CD4-positive, alpha-beta T cell treated with Interferon gamma for 1 hour (primary cell): ENCODE measurements at places on chromosomes 6 and 20.
A peak's percentile ranks its signal among the peaks of the same experiment; 100 is the strongest.

DNA sequence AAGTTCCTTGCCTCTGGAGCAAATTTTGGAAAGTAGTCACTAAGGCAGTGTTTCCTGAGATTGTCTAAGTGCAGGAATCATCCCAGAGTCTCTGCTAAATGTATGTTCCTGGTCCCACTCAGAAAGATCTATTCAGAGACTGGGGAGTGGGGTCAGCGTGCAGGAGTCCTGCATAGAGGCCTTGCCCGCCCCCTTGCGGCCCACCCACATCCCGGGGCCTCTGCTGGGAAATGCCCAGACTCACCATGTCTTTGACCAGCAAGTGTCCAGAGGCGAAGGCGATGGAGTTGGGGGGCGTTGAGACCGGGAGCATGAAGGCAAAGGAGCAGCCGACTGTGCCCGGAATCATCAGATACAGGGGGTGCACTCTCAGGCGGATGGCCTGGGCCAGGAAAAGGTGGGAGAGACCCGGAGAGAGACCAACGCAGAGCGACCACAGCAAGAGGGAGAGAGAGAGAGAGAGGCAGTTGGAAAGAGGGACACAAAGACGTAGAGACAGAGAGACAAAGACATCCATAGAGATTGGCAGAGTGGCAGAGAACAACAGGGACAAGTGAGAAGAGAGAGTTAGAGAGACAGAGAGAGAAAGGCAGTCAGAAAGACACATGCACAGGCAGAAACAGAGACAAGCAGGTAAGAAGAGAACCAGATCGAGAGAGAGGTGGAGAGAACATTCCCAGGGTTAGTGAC is 12.9 kb upstream of the OCSTAMP start:
- DNase-seq = no peak

DNA sequence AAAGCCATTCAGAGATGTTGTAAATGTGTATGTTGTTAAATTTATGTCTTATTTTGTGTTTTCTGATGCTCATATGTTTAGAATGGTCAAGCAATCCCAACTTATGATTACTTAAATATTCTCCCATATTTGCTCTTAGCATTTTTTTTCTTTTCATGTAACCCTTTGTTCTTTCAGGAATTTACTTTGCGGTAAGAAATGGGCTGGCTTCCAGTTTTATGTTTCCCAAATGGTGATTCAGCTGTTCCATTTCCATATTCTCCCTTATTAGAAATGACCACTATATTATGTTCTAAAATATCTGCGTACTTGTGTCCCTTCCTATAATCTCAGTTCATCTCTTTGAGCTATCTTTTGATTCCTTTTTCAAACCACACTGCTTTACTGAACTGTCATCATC is 113.7 kb downstream of the CDH26 start:
- no peak for DNase-seq

- DNase-seq = peak; percentile 83
Observed at GRCh38 chr20:50292591-50293283, 102.1 kb downstream of the CEBPB start.

GRCh38 chr6:17418281-17419188 is 25.1 kb downstream of the CAP2 start:
- DNase-seq = no peak

DNA sequence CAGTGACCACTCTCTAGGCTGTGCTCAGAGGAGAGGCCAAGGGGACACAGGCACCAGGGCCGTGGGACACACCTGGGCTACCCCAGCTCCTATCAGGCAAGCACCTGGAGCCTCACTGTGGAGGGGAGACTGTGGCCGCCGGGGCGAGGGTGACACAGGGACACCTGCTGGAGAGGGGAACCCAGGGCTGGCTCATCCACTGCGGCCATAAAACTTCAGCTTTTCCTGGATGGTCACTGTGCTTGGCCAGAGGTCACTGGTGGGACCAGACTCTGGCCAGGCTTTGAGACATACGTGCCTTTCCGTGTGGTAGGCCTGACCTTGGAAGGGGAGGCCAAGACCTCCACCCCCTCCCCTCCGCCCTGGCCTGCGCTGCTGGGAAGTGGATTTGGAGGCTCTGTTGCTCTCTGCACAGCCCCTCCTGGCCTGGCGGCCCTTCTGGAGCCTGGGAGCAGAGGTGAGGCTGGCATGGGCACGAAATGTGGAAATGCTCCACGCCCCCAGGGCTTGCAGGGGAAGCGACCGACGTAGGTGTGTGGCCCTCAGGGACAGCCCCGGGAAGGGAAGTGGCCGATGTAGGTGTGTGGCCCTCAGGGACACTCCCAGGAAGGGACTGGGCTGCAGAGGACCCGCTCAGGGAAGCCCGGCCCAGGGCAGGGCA is 42.9 kb upstream of the BHLHE23 start:
- no peak for DNase-seq

DNA sequence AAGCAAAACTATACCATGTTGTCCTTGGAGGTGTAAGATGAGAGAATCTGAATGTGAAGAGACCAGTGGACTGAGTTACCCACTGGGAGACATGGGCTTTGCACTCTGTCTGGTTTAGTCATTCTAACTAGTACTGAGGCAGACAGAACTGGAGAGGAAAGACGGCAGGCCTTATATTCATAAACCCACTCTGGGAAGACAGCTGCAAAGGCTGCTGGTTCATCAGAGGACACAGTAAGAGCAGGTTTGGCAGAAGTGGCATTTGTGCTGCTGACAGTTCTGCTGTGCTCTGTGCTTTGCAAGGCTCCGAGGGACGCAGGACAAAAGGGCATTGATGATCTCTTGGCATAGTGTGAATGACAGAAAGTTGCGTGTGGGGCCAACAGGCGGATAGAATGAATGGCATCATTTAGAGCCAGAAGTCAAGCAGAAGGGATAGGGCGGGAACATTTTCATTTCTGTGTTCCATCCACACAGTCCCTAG is 142.3 kb upstream of the TENT5A start:
- DNase-seq = no peak

GRCh38 chr20:1539816-1540419 is 17.6 kb downstream of the SIRPD start:
- DNase-seq = no peak
